ENCODE measurements at places on chromosomes 11 and 22. TPM values are rescaled to one million over a fixed set of nuclear protein-coding genes. Genes with fewer than 3 reads are reported as not detected.

- DNase-seq = no peak
These were observed 101.1 kb downstream of the MICAL3 start for GRCh38 chr22:17922925-17923903.

Gene PRPF19
- polyA plus RNA-seq = 127 TPM

Gene NPAS4
- polyA plus RNA-seq = 0.55 TPM

DNA sequence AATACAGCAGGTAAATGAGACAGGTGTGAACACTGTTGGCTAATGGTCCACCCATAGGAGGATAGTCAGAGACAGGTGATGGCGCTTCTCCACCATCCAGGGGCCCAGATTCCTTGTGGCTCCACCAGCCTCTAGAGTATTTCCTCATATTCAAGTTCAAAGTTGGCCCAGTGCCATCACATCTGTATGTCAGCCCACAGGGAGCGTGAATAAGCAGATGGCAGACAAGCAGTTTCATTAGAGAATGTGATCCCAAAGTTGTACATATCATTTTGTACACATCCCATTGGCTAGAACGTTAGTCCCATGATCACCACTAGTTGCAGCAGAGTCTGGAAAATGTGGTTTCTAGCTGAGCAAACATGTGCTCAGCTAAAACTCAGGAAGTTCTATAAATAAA is 11.0 kb upstream of the CWF19L2 start:
- no peak for DNase-seq

DNA sequence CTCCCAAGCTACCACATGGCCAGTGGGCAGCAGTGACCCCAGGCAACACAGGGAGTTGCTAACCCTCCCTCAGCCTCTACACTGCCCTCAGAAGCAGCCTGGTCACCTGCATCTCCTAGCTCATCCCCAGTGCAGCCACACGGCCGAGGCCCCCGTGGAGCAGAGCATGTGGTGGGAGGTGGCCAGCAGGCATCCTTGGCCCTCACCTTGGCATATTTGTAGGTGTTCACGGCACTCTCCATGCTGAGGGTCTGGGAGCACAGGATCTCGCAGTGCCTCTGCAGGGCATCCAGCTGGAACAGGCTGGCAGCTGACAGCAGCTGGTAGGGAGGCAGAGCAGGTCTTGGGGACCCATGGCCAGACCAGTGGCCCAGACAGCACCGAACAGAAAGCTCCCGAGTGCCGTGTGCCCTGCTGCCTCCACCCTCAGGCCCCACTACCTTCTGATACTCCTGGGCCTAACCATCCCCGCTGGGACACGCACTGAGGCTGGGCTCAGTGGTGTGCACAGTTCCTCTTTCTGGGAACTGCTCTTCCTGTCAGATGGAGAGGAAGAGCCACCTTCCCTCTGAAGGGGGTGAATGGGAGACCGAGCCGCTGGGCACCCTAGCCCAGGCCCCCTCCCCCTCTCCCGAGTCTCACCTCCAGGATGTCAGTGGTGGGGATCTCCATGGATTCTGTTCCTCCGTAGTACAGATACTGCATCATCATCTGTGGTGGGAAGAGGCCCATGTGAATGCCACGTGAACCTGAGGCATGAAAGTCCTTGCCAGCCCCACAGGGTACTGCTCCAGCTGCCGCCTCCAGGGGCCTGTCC is 48.8 kb downstream of the NAT10 start:
- no peak for DNase-seq

Gene OR52I2
- polyA plus RNA-seq = 0.03 TPM

Gene FADS1
- 49.0 TPM for polyA plus RNA-seq

DNA sequence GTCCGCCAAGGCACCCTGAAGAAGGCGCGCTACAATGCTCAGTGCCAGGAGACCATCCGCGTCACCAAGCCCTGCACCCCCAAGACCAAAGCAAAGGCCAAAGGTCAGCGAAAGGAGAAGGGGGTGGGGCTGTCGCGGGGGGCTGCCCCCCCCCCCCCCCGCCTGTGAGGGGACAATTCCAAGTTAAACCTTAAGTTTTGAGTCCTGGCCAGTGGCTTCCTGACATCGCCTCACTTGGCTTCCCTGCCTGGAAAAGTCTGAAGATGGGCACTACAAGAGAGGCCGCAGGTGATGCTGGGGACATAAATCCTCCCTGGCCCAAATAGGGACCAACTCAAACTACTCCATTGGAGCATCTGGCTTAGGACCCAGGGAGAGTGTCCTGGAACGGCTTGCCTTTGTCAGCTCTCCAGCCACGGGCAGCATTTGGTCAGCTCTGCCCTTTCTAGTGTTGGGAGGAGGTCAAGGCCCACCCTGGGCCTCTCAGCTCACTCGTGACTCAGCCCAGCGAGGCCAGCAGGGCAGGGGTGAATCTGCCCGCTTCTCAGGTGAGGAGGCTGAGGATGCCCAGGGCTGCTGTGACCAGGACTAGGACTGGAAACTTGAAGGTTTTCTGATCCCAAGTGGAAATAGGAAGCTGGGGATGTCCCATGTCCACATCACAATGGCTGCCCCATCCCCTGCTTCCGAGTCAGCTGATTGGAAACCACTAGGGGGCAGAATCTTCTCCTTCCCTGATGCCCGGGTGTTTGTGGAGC is 1.4 kb downstream of the MDK start:
- DNase-seq = no peak

DNA sequence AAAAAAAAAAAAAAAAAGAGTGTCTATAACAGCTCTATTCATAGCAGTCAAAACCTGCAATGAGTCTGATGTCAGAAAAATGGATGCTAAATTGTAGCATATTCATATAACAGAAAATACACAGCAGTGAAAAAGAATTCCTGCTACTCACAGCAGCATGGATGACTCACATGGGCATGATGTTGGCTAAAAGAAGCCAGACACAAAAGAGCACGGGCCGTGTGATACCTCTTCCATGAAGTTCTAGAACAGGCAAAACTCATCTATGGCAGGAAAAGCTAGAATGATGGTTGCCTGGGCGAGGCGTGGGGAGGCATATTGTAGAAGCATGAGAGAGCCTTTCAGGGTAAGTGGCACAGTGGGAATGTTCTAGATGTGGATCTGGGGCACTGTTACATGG is 18.9 kb downstream of the PLAAT3 start:
- DNase-seq = no peak

DNA sequence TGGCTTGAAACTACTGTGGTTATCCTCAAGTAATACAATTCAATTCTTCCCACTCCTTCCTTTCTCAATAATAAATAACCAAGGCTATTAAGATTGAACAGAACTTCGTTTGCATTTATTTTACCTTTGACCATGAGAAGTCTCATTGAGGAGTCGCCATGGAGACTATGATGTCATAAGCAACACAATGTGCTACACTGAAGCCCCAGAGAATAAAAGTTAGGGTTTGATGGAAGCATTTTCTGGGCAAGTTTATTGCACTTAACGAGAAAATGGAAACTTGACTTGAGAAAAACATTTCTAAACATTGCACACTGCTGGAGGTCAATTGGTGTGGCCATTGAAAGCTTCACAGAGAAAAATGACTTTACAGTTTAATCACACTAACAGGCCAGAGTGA is 121.5 kb downstream of the FAM76B start:
- DNase-seq = no peak

Gene RASL10A
- 0.40 TPM for polyA plus RNA-seq

- DNase-seq = no peak
These were observed 15.3 kb upstream of the PICK1 start for GRCh38 chr22:38041760-38042487.

Gene OR56A4
- 0.07 TPM for polyA plus RNA-seq

Gene PIH1D2
- 12.6 TPM for polyA plus RNA-seq

DNA sequence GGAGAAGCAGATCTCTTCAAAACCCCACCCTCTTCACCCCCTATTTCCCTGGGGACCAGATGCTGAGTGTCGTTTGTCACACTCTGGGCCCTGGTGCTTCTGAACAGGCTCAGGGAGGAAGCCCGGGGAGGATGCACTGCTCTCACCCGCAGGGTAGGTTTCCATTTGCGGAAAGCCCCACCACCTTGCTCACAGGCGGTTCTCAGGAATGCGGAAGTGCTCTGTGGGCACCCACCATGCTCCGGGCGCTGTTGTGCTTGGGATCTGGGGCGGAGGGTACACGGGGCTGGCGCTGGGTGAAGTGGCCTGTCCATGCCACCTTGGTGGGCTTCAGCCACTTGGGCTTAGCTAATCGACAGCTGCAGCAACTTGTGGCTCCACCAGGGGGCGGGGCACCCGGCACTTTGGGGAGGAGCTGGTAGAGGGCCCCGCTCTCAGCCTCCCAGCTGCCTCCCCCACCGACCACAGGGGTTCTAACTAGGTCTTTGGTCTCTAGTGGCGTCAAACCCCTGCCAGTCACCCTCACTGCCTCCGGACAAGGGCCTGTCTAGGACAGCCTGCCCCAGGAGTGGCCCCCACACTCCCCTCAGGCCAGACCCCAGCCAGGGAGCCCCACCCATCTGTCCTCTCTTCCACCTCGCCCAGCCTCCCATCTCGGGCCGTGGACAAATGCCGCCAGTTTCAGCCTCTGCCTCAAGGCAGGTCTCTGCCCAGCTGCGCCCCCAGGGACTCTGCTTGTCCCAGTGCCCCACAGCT is 7.4 kb downstream of the NDUFV1 start:
- peak; percentile 37 for DNase-seq

DNA sequence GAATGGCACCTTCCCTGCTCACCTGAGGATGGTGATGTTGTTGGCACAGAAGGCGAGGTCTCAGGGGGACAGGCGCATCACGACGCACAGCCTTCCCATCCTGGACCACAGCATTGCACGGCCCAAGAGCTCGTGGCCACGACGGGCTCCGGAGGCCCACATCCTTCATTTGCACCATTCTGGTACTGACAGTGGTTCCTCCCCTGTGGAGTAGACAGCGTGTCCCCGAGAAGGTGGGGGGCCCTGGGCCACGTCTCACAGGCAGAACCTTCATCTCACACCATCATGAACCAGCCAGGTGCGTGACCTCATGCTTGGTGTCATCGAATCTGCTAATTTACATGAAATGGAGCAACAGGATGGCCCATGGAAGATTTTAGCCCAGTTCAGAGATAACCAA is 180.0 kb downstream of the CTTN start:
- DNase-seq = no peak

GRCh38 chr22:27779643-27780042 is 21.9 kb downstream of the MN1 start:
- no peak for DNase-seq

GRCh38 chr11:114058026-114058706 is 1.3 kb upstream of the ZBTB16 start:
- no peak for DNase-seq

DNA sequence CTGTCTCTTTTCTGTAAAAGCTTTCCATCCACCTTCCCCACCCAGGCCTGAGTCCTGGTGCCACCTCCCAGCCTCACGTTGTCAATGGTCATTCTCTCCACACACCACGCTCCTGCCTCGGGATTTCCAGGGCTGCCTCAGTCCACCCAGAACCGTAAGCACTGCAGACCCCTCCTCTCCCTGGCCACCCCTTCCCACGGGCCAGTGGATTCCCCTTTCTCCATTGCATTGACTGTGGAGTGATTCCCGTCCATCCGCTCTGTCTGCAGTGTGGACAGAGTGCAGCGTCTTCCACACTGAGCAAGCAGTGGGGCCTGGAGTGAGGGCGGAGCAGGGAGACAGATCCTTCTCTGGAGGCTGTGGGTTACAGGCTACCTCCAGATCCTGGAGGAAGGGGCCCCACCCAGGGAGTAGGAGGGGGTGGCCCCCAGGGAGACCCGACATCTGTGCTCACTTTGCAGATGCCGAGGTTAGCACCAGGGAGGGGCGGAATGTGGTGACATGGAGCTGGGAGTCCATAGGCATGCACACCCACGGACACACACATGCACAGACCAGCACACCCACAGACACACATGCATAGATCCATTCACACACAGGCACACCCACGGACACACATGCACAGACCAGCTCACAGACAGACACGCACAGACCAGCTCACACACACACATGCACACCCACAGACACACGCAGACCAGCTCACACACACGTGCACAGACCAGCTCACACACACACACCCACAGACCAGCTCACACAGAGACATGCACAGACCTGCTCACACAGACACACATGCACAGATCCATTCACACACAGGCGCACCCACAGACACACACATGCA is 109.6 kb upstream of the B3GAT1 start:
- DNase-seq = no peak

Gene NXPE4
- not detected for polyA plus RNA-seq

- DNase-seq = no peak
These were observed 31.5 kb downstream of the IFT27 start for GRCh38 chr22:36744413-36744765.

Gene OR8D2
- not detected for polyA plus RNA-seq

Gene SLC1A2
- polyA plus RNA-seq = 0.47 TPM

Gene CHID1
- polyA plus RNA-seq = 100 TPM

DNA sequence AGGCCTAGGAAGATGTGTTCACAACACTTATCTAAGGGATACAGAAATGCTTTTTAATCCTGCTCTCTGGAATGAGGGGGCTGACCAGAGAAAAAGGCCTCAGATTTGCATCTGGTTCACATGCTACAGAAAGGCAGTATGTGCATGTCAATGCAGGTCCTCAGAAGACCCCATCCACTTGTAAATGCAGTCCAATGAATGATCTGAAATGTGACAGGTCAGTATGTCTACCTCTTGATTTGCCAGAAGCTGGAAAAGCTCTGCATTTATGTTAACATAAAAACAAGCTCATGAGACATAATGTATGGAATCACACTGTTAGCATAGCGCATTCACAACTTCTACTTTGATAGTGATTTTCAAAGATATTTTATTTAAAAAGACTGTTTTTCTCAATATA is 367.4 kb upstream of the CHORDC1 start:
- no peak for DNase-seq

- no peak for DNase-seq
These were observed 8.0 kb upstream of the FERMT3 start for GRCh38 chr11:64198511-64198910.

DNA sequence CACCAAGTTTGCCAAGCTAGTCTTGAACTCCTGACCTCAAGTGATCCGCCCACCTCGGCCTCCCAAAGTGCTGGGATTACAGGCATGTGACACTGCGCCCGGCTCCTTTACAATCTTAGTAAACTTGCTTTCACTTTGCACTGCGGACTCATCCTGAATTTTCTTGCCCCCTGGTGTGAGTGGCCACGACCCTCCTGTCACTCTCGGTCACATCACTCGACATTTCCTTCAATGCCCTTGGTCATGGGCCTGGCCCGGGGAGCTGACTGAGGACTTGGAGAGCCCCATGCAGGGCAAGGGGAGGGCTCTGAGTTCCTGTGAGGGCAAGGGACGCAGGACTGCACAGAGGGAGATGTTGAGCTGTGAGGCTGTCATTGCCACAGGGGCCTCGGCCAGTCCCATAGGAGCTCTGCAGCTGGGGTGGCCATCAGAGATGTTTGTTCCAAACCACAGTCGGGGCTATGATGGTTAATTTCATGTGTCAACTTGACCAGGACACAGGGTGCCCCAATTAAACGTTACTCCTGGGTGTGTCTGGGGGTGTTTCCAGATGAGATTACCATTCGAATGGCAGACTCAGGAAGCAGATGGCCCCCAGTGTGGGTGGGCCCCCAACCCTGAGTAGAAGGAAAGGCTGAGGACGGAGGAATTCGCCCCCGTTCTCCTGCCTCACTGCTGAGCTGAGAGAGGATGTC is 21.2 kb downstream of the A4GALT start:
- DNase-seq = no peak
